Endothelial cell of umbilical vein (primary cell): ENCODE measurements at places on chromosomes 2 and 18. TPM values are rescaled to one million over a fixed set of nuclear protein-coding genes. Genes with fewer than 3 reads are reported as not detected.
A peak's percentile ranks its signal among the peaks of the same experiment; 100 is the strongest.

DNA sequence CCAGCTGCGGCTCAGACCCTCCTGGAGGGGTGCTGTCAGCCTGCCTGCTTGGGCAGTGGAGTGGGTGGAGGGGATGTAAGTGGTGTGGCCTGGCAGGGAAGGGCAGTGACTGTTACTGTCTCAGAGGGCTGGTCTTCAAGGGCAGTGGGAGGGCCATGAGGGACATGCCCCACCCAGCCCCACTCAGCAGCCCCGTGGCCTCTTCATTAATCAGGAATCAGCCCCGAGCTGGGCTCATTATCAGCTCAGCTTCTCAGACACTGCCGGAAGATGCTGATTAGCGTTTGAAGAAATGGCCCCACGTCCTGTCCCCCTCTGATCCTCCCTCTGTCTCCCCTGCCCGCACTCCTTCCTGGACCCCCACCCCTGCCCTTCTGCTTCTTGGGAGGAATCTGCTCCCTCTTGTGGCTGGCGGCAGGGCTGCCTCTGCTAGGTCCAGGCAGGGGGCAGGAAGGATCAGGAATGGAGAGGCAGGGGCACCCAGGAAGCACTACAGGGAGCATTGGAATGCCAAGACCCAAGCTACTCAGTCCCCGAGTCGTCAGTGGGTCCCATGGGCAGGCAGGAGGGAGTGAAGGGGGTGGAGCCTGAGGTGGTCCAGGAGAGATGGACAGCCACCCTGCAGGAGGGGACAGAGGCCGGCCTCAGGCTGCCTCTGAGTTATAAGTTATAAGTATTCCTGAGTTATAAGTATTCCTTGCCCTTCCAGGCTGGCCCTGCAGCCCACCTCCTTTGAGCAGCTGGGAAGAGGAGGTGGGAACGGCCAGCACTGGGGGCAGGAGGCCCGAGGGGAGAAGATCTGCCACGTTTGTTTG lies 7.0 kb downstream of the ASIC4 start:
- DNase-seq = no peak

DNA sequence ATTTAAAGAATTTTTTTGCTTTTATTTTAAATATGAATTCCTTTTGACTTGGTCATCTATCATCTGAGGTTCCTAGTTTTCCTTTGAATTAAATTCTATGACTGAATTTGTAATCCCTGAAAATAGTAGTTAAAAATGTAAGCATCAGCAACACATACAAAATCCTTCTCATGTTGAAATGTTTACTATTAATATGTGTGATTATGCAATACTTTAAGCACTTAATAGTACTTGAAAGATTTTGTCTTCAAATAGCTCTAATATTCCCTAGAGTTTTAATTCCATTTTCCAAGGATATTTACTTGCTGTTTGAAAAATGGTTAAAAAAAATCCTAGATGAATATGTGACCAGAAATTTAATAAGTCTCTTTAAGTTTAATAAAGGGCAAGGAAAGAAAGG lies 26.6 kb upstream of the SPATS2L start:
- no peak for DNase-seq

GRCh38 chr2:174952607-174953006 lies 52.6 kb downstream of the CHN1 start:
- DNase-seq = peak; percentile 66

DNA sequence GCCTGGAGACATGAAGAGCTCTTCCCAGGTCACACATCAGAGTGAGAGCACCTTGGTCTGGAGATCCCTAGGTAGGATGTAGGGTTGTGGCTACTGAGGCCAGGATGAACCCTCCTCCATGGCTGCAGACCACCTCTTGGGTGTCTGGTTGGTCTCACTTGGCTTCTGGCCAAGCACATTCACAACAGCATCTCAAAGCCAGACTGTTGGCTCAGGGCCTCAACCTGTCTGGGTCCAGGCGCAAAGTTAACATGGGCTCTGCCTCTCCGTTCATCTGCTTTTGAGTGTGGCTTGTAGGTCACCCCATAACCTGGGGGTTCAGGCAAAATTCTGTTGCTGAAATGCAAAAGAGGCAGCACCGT lies 40.1 kb downstream of the RHOB start:
- DNase-seq = no peak

GRCh38 chr2:236536727-236537398 lies 32.8 kb upstream of the ACKR3 start:
- no peak for DNase-seq

DNA sequence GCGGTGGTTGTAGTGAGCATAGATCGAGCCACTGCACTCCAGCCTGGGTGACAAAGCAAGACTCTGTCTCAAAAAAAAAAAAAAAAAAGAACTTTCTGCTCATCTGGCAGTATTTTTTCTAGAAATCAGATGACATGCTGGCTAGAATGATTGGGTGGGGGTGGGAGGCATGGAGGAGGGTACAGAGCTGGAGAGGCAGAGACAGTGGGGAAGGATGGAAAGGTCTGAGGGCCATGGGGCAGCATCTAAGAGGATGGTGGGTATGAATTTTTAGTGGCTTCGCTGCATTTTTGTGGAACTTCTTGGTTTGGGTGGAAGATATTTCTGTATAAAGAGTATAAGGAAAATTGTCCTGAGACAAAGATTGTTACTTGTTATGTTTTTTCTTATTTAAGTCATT lies 23.3 kb downstream of the ARMC9 start:
- DNase-seq = no peak

DNA sequence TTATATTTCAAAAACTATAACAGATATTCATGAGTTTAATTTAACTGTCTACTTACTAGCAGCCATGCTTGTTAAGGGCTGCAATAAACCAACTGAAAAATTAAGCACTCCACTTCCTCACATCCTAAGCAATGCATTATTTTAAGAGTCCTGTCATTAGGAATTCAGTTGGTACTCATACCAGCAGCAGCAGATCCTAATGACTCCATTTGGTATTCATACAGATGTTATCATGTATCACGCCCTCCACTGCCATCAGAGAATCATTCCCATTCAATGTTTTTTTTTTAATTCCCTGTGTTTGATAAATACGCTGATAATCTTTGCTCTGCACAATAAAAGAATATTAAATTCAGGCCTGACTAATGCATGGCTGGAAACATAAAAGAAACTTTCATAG lies 236.8 kb downstream of the AFF3 start:
- DNase-seq = no peak

- no peak for DNase-seq
These were observed 257.8 kb upstream of the GALNT5 start for GRCh38 chr2:156999661-157000060.

Gene ACTG2
- not detected in 2 replicates for total RNA-seq

Gene MREG
- total RNA-seq = 3.1 and 3.9 TPM in 2 replicates

Gene PCBP1
- total RNA-seq = 342 and 360 TPM in 2 replicates
